ENCODE measurements at places on chromosomes 12 and 14.

DNA sequence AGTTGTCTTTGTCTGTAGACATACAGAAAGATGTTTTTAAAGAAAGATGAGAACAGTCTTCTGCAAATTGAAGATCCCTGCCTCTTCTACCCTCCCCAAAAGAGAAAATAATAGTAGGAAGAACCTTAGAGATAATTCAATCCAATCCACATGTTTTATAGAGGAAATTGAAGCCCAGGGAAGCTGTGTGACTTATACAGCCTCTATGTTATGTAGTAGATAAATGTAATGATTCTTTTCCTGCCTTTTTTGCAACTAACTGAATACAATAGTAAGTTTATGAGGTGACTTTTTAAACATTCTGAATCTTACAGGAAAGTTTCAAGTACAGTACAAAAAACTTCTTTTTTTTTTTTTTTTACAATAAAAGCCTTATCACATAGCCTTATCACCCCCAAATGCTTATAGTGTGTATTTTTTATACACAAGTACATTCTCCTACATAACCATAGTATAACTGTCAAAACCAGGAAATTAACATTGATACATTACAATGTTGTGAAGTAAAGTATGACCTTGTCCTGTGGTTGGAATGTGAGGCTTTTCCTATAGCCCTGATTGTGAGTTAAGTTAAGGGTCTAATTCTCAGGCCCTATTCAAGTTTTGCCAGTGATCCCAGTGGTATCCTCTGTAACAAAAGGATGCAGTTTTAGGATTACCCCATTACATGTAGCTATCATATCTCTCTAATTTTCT is 94.4 kb downstream of the FIGNL2 start:
- DNase-seq: no peak

DNA sequence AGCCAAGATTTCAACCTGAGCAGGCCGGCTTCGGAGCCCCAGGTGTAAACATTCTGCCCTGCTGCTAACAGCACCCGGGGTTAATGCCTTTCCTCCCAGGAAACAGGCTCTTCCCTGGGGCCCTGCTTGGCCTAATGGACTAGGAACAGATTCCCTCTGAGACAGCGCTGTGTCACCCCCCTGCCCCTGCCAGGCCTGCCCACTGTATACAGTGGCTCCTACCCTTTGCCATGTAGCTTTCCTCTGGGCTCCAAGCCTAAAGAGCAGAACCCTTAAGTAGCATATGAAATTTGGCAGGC is 28.3 kb upstream of the BCDIN3D start:
- DNase-seq: no peak

DNA sequence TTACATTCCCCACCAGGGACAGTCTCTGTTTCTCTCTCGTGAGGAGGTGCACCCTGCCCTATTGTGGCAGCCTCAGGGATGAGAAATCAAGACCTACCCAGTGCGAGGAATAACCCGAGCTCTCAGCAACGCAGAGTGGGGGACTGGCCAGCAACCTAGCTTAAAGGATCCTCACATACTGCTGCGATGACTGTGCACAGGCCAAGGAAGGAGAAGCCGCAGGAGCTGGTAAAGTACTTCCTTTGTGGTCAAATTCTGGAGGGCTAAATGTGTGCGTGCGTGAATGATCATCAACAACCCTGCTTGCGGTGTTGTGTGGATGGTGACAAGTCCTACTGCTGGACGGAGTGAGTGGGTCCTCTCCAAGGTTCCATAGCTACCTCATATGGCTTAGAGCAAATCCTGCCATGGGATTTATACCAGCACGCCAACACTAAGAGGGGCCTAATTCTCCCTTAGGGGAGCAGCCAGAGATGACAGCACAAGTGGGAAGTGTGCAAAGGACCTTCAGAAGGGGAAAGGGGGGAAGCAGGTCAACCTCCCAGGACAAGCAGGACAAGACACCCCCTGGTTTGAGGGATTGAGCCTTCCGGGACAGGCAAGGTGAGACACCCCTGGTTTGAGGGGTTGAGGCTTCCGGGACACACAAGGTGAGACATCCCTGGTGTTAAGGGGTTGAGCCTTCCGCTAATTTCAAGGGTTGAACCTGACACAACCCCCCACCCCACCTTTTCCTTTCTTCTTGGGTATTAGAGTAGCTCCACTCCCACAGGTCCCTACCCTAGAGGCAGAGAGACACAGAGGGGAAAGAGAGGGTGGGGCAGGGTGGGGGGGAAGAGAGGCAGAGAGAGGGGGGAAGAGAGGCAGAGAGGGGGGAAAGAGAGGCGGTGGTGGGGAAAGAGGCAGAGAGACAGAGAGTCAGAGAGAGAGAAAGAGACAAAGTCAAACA is 58.8 kb upstream of the AP4S1 start:
- no peak for DNase-seq

DNA sequence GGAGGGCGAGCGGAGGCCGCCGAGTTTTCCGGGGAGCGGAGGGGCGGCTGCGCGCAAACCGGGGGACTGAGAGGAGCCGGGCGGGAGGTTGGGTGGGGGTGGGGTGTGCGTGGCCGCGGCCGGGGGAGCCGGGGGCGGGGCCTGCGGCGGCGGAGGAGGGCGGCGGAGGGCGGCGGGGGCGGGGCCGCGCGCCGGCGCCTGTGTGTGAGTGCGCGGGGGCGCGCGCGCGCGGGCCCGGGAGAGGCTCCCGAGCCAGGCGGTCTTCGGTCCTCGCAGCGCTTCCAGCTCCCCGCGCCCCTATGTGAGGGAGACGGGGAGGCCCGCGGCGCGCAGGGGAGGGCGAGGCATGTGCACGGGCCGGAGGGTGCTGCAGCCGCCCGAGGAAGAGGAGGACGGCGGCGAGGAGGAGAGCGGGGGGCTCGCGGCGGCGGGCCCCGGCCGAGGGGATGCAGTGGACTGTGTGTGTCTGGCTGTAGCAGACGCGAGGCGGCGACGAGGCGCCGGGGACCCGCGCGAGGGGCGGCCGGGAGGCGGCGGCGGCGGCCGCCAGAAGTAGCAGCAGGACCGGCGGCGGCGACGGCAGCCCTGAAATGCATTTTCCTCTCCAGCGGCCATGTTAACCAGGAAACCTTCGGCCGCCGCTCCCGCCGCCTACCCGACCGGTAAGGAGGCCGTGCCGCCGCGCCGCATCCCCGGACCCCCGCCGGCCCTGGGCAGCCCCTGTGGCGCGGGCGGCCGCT is at the start of gene DYRK2:
Gene DYRK2 (plus strand): TSS at position 225 of the 740 bp plus-strand sequence. CDS start 389 bp downstream, at position 614.
- peak; percentile 63 for DNase-seq

DNA sequence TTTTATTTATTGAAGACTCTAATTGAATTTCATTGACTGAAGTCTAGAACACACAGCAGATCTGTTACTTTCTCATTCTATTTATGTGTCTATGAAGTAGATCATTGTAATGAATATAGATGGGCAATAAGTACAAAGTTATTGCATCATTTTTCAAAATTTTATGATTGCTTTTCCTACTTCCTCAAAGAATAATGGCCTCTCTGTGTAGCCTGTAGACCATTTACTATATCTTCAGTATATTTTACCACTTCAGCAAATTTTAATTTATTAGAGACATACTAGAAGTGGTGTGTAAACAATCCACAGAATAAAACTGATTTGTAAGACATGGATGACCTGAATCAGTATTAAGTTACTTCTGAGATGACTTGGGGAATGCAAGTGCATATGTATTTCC is 291.7 kb upstream of the FAR2 start:
- no peak for DNase-seq

- no peak for DNase-seq
These were observed 78.2 kb downstream of the HMGA2 start for GRCh38 chr12:65902500-65902899.

DNA sequence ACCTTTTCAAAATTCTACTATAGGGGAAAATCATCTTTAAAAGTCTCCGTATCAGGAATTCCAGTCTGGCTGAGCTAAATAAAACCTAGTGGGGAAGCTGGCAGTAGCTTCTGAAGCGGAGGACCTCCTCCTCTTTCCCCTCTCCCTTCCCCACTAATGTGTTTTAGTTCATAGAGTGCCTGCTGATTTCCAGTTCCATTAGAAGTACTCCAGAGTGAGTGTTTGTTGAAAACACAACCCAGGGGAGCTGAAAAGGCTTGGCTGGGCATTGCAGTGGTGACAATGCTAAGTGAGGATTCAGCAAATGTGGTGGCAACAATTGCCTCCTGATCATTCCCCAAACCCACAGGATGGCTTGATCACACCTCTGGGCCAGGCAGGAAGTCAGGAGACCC is 144.2 kb upstream of the FRMD6 start:
- DNase-seq: no peak

GRCh38 chr14:91252871-91253794 is 8.6 kb upstream of the GPR68 start:
- no peak for DNase-seq

GRCh38 chr14:79631276-79631675 is 580.0 kb downstream of the DIO2 start:
- no peak for DNase-seq

GRCh38 chr14:94536836-94537235 is 24.4 kb upstream of the SERPINA4 start:
- no peak for DNase-seq

DNA sequence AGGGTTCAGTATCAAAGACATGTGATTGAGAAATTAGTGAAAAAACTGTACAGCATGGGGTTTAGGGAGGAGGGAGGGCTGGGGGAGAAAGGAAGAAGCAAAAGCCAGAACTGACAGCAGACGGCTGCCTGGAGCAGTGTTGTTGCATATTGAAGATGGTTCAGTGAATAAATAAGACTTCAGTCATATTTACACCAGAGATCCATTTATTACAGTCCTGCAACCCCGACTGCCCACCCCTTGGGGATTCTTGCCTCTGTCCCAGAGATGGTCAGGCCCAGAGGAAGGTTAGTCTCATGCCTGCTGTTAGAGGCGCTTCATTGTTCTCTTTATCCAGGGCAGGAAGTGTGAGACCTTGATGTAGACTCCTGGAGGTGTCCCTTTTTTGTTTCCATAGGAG is 3.2 kb downstream of the GZMH start:
- DNase-seq: no peak

- no peak for DNase-seq
These were observed 74.0 kb downstream of the FERMT2 start for GRCh38 chr14:52876806-52877205.

DNA sequence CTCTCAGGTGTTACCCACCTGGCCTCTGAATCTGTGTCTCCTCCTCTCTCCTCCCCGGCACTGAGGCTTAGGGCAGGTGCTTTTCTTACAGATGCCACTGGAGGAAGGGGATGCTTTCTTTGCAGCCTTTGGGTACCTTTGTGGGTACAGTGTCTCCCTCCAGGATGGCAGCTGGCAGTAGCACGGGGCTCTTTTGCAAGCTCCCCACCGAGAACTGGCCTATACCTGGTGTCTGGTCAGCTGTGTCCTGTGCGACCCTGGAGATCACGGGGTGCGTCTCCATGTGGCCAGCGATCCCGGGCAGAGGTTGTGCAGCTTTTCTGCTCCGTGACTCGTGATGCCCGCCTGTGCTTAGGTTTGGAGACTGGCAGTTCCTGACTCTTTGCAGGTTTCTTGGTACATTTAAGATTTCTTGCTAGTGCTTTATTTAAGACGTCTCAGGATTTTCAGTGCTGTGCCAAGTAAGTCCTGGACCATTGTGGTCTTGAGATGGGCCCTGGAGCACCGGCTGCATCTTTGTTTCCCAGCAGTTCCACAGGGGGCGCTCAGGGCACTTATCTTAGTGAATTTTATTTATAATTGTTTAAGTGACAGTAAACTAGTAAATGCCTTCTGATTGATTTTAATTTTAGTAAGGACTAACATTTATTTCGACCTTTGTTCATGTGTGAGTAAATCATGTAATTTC is 68.9 kb downstream of the DDX51 start:
- no peak for DNase-seq

DNA sequence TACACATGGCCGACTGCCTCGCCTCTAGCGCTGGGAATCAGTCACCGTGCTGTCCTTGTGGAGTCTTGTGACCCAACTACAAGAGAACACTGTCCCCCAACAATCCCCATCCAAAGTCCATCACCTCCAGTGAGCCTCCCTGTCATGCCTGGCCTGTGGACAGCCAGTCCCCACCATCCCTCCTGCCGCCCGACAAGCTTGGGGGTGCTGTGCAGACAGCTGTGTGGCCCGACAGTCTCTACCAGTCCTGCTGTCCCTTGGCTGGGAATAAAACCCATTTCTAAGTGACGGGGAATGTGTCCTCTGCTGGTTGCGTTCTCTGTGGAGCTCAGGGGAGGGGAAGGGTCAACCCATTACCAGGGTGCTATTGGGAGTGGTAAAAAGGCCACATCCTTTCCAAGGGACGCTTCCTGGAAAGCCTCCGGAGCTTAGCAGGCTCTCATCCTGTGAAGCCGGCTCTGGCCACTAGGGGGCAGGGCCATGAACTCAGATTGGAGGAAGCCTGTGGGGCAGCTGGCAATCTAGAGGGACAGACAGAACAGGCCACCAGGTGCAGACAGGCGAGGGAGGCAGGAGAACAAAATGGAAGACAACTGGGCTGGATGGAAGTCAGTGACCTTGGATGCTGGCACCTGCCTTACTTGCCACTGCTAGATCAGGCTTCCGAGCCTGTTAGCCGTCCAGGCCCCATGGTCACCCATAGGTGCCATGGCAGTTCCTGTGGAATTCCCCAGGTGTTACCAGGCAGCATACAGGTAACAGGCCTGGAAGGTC is 12.0 kb upstream of the BLTP3B start:
- DNase-seq: peak; percentile 73

DNA sequence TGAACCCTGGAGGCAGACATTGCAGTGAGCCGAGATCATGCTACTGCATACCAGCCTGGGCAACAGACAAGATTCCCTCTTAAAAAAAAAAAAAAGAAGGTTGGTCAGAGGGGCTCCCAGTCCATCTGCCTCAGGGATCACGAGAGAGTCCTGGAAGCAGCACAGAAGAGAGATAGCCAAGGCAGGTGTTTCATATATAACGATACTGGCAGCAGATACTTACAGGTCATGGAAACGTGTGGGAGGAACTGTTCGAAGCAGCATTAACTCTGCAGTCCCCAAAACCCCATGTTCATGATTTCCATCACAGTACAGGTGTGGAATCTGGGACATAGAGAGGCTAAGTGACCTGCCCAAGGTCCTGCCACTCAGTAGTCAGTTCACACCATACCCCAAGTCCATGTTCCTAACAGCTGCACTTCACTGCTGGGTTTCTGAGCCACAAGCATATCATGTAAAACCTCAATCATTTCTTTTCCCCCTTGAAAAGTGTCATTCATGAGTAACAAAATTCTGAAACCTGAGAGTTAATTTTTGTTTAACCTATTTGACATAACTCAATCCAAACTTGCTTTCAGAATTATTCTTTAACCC is 16.7 kb downstream of the CDK2AP1 start:
- no peak for DNase-seq

DNA sequence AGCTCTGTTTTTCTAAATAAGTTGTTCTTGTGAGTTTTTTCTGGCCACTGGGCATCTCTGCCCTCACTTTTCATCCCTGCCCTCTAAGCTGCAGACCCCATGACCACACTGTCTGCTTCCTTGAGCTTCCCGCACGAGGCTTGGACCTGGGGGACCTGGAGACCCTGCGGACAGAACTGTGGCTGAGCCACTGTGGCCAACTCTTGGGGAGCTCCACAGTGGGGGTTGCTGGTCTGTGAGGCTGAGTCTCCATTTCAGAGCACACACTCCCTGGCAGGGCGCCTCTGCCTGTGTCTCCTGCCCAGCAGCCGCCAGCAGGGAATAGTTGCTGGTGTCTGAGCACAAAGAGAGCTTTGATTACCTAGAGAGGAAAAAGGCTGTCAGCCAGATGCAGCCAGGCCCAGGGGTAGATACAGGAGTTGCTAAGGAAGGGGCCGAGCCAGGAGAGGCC is 13.1 kb upstream of the RIN3 start:
- no peak for DNase-seq
